ENCODE measurements at places on chromosomes 5 and 9.

GRCh38 chr5:147554261-147554817 is 44.5 kb upstream of the DPYSL3 start:
- DNase-seq: no peak

GRCh38 chr9:105858877-105859276 is 164.5 kb downstream of the TMEM38B start:
- no peak for DNase-seq

DNA sequence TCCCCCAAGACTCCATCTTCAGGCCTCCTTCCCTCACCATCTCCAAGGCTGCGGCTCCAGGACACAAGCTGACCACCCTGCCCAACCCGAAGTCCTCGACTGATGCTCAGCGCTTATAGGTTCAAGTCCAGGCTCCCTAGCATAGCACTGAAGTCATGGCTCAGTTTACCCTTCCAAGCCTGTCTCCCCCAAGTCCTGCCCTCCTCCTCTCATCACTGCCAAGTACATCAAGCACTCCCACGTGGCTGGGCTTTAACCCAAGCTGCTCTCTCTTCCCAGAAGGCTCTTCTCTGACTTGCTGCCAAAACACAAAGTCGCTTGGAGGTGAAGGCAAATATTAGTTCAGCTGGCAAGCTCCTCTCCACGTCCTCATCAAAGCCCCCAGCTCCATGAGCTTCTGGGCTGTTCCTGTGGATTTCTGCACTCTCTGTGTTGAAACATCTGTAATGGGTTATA is 22.1 kb upstream of the MARCHF6 start:
- DNase-seq: no peak

DNA sequence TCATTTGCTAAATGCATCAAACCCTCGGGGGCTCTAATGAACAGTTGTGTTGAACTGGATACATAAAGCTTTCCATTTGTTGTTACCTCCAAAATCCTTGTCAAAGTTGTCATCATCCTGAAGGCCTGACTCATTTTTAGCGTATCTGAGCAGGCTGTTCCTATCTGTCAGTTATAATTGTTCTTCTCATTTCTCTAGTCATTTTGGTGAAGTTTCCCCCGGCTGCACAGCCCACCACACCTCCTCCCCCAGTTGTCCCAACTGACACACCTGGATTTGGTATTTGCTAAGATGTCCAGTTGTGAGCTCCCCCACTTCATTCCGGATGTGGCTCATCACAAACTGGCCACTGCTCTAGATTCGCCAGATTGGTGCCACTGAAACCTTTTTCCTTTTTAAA is 27.7 kb downstream of the ZFAND5 start:
- no peak for DNase-seq

DNA sequence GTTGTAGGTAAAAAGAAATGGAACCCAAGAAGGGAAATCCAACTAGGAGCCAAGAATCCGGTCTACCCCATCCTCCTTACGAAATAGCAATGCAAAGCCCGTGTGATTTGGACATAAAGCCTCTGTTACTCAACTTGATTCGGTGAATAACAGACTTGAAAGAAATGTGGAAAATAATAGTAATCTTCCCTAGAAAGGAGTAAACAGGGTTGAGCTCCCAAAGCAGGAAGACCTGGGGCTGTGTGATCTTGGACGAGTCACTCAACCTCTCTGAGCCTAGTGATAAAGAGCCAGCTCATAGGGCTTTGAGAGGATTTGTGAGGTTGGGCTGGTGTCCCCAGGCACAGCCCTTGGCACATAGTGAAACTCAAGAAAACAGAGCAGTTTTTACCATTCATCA is 42.7 kb upstream of the IL17B start:
- no peak for DNase-seq

GRCh38 chr5:138922494-138922893 is 47.4 kb upstream of the LRRTM2 start:
- no peak for DNase-seq

DNA sequence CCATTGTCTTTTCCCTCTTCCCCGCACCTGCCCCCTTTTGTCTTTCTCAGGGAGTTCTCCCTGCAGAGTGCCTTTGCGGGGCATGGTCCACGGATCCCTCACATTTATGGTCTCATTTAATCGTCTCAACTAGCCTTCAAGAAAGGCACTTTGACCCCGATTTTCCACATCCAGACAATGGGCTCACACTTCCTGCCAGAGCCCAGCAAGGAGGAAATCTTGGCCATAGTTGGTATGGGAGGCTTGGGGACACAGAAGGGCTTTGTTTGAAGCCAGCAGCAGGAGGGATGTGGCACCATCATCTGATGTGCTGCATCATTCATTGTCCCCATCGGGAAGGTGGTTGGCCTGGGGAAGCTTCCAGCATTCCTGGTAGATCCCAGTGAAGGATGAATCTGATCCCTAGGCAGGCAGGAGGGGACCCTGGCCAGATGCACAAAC is 24.9 kb downstream of the GSN start:
- no peak for DNase-seq

- no peak for DNase-seq
These were observed 542 bp downstream of the GGTA1 start for GRCh38 chr9:121499177-121499426.

DNA sequence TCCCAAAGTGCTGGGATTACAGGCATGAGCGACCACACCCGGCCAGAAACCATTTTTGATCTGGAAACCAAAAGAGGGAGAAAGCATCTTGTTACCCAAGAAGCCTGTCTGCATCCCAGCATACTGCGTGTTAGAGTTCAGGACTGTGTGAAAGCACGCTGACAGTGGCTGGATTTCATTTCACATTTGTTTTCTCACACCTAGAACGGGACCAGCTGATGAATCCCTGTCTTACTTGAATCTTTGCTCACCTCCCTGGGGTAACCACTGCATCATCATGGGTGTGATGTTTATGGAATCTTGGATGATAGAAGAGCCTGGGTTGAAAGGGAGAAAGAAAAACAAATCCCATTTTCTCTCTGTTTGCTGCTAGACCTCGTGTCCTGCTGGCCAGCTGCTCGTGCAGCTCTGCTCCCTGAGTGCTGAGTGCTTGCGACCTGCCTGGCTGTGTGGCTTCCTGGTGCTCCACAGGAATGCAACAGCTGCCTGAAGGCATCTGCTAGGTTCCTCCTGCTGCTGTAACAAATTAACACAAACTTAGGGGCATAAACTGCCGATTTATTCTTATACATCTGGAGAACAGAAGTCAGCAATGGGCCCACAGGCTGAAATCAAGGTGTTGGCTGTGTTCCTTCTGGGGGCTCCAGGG is 378.3 kb upstream of the DAP start:
- no peak for DNase-seq

DNA sequence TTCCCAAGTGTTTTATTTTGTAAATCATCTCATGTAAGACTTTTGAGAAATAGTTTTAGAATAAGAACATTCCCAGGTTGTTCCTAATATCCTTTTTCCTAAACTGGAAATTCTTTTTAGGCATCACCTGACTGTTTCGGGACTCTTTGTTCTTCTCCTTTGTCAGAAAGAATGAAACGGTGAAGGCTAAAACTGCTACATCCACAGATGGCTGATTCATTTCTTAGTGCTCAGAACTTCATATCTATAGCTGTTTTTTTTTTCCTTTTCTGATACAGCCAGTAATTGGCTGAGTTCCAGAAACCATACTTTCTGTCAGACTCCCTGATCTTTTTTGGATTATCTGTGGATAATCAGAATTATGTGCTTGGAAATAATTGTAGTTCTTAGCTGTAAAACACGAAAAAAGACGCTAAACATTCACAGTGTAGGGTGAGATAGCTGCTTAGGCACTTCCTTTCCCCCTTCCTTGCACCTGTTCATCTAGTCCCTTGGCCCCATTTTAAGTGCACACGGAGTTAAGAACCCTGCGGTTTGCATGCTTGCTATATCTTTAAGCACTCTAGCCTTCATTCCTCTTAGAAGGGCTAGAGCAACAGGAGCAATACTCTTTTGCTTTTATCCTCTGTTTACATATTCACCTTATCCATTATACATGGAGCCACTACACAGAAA is 283.9 kb downstream of the PJA2 start:
- no peak for DNase-seq

DNA sequence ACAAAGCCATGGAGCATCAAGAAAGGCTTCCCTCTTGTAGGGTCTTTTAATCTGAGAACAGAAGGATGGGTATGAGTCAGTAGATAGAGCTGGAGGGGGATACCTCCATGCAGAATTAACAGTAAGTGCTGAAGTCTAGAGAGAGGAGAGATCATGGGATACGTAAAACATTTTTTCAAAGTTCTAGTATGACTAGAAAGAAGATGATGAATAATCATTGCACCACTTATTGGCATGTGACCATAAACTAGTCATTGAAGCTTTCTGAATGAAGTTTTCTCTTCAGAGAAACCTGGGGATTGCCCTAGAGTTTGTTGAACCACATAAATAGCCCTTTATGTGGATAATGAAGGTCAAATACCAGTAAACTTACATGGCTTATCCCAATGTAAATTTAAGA is 48.6 kb upstream of the PTPRD start:
- no peak for DNase-seq

- no peak for DNase-seq
These were observed 84.4 kb downstream of the COL23A1 start for GRCh38 chr5:178505639-178506407.

GRCh38 chr5:113615708-113616107 is 102.2 kb downstream of the YTHDC2 start:
- DNase-seq: no peak

- no peak for DNase-seq
These were observed 9.9 kb downstream of the GNAQ start for GRCh38 chr9:78021697-78022096.

- no peak for DNase-seq
These were observed 41.2 kb upstream of the COL5A1 start for GRCh38 chr9:134600371-134600770.

- DNase-seq: no peak
These were observed 498.8 kb downstream of the KIF4B start for GRCh38 chr5:155512329-155512728.

- no peak for DNase-seq
These were observed 641.8 kb downstream of the PRR16 start for GRCh38 chr5:121105921-121106320.

DNA sequence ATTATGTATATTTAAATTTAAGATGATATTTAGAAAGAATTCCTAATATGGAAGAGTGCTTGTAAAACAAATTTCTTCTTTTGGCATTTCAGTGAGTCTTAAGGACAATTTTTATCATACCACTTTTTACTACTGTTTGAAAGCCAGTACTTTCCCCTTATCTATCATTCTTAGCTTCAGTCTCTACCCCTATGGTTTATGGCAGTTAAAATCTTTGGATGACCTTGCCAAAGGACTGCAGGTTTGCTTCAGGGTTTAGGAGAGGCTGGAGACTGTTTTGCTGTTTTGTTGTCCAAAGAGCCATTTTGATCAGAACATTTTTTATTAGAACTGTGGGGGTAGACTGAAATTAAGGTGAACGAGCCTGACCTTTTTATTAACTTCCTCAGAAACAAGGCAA is 30.8 kb downstream of the SLC38A9 start:
- no peak for DNase-seq

DNA sequence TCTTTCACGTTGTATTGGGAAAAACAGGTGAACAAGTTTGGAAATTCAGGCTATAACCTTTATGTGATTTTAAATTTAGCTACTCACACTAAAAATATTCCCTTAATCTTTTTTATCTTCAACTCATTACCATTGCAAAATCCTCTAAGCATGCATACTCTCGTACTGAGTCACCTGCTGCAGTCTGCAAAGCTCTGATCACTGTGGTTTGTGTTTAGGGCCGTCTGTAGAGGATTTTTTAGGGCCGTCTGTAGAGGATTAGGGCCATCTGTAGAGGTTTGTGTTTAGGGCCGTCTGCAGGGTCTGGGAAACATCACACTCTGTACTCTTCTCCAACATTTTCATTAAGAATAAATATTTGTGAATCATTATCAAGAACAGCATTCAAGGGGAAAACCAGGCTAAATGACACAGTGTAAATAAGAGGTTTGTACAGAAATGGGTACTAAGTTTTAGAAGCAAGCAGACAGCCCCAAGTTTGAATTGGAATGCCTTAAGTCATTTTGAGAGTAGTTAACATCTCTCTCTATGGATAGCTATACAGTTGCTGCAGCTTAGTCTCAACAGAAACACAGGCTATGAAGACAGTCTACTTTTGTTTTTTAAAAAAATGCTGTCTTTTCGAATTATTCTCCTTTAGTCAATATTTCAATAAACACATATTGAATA is 155.0 kb upstream of the TSLP start:
- no peak for DNase-seq

GRCh38 chr5:65133477-65134110 is 348.1 kb downstream of the ADAMTS6 start:
- no peak for DNase-seq

- DNase-seq: no peak
These were observed 9.9 kb upstream of the GLIS3 start for GRCh38 chr9:4309806-4310205.

- no peak for DNase-seq
These were observed 42.5 kb downstream of the GOLPH3 start for GRCh38 chr5:32131604-32132003.

DNA sequence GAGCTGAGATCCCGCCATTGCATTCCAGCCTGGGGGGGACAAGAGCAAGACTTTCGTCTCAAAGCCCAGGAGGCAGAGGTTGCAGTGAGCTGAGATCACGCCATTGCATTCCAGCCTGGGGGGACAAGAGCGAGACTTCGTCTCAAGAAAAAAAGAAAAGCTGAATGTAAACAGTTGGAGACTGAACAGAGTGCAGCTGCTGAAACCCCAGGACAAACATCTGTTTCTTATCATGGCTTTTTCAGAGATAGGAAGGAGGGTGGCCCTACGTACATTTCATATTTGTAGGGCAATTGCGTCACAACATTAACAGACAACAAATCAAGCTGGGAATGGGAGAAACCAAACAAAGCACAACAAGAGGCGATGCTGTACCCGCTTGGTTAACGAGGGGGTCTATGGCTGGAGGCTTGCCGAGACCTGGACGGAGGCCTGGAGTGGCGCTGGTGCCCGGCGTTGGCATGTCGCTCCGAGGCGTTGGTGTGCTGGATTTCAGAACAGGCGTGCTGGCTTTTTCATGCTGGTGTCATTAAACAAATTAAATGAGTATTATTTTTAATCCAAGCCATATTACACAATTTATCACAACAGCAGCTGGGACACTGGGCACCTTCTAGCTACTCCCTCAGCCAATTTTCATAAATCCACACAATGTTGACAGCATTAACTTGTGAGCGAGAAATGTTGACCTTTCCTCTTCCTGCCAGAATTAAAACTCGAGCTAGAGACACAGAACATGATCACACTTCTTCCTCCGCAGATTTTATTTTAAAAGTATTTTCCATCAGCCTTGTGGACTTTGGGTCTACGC is 76.1 kb downstream of the TLE1 start:
- DNase-seq: no peak

- DNase-seq: no peak
These were observed 32.5 kb downstream of the ZDHHC21 start for GRCh38 chr9:14660721-14661120.

GRCh38 chr5:173296737-173297676 is 31.2 kb downstream of the STC2 start:
- DNase-seq: no peak

- no peak for DNase-seq
These were observed 566 bp downstream of the RPP25L start for GRCh38 chr9:34611251-34611810.
